ENCODE measurements at places on chromosomes 2 and 18.
A peak's percentile ranks its signal among the peaks of the same experiment; 100 is the strongest.

GRCh38 chr2:158762336-158762735 lies 32.8 kb upstream of the DAPL1 start:
- DNase-seq = peak; percentile 20

- DNase-seq = no peak
These were observed 32.0 kb downstream of the LPIN1 start for GRCh38 chr2:11778416-11778815.

DNA sequence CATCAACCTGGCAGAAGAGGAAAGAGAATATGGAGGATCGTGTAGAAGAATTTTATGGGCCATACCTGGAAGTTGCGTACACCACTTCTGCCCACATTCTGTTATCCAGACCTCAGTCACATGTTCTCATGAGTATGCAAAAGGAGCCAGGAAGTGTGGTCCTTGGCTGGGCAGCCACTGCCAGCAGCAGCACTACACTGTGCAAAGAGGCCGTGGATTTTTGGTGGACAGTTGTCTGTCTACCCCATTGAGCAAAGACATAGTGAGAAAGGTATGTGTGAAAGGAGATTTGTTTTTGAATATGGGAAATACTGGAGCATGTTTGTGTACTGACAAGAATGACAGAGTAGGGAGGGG lies 68.1 kb downstream of the SDC1 start:
- no peak for DNase-seq

GRCh38 chr2:96832754-96833507 lies 10.9 kb downstream of the ANKRD23 start:
- DNase-seq = no peak

DNA sequence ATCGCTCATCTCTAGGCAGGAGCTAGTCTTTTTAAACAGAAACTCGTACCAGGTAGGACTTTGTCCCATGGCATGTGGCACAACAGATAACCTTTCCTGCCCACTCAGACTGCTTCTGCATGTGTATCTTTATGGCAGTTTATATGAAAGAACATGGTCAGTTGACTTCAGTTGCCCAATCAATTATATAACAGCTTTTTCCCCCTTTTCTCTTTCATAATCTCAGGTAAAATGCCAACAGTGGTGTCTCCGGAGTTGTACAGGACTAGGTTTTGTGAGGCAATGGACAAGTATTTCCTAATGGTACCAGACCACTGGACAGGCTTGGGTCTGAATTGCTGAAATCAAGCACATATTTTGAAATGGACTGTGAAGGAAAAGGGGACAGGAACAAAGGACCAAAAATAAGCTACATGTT lies 51.6 kb upstream of the PTH2R start:
- DNase-seq = peak; percentile 38

- DNase-seq = no peak
These were observed 275.3 kb upstream of the UBE2E3 start for GRCh38 chr2:180705122-180705521.

DNA sequence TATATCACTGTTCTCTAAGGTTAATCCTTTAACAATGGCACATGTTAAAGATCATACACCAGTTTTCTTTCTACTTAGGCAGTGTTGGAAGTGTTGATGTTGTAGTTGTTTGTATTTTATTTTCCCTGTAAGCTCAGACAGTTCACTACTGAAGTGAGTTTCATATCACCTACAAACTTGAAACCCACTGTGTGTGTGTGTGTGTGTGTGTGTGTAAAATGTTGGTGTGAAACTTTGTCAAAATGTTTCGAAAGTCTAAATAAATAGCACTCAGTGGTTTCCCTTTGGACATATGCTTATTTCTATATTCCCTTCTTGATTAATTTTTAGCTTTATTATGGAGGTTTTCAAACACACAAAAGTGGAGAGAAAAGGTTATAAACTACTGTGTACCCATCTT lies 79.8 kb upstream of the CAVIN2 start:
- no peak for DNase-seq

DNA sequence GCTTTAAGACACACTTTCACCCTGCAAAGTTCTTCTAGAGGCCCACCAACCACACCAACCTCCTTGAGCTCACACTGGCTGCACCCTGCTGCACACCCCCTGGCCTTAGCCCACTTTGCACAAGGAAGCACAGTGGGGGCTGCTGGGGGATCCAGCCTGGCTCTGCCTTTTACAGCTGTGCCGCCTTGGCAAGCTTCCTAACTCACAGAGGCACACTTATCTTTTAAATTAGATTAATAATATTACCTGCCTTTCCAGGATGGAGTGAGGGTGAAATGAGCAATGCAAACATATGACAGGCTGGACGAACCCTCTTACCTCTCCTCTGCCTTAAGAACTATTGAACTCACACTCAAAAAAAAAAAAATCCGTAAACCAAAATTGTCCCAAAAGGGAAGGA lies 715.8 kb upstream of the ID2 start:
- no peak for DNase-seq

- DNase-seq = no peak
These were observed 371.7 kb upstream of the CELF4 start for GRCh38 chr18:37937287-37937686.

GRCh38 chr18:12287131-12287681 lies 20.8 kb upstream of the TUBB6 start:
- DNase-seq = no peak

GRCh38 chr2:127389778-127390435 lies 2.1 kb upstream of the MAP3K2 start:
- peak; percentile 82 for DNase-seq

DNA sequence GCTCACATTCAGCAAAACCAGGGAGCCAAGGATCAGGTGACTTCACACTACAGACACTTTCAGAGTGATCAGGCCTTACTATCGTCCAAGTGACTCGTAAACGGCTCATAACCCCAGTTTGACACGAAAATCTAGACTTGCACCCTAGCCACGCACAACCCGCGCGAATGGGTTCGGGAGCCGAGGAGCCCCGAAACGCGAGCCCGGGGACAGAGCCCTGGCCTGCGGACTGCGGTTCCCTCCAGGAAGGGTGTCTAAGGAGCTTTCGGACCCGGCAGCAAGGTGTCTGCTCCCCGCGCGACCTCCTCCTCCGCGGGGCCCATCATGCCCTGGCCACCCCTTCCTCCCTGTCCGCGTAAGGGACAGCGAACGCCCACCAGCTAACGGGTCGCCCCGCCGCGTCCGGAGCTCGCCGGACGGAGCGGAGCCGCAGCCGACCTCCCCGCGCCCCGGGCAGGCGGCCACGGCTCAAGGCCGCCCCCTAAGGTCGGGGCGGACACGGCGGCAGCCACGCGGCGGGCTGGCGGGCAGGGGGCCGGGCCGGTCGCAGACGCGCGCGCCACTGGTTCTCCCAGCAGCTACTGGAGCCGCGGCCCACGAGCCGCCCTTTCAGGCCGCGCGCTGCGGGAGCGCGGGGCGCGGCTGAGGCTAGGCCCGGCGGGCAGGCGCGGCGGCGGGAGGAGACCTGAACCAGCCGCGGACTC lies 575 bp downstream of the ATL2 start:
- DNase-seq = peak; percentile 85

DNA sequence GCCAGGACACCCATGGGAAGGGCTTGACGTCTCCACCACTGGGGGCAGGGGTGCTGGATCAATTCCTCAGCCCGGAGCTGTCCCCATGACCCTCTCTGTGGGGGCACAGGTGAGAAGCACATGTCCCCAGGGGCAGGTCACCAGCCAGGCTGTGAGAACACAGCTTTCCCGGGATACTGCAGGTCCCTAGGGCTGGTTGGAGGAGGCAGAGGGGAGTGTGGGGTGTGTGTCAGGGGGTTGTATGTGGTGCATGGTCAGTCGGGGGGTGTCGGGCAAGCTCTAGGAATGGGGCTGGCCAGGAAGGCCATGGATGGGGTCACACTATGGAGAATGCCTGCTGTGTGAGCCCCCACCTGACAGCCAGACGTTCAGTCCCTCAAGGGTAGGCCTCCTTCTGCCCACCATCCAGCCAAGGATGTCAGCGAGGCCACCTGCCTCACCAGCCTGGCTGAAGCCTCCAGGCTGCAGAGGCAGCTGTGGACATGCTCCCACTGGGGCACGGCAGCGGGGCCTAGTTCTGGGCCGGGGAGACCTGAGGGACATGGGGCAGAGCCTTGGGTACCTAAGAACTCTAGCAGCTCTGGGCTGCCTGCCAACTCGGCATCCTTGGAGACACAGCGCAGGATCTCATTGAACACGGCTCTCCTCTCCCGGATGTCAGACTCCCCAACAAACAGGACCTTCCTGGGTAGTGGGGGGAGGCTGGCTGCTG lies 10.3 kb downstream of the HS1BP3 start:
- no peak for DNase-seq

DNA sequence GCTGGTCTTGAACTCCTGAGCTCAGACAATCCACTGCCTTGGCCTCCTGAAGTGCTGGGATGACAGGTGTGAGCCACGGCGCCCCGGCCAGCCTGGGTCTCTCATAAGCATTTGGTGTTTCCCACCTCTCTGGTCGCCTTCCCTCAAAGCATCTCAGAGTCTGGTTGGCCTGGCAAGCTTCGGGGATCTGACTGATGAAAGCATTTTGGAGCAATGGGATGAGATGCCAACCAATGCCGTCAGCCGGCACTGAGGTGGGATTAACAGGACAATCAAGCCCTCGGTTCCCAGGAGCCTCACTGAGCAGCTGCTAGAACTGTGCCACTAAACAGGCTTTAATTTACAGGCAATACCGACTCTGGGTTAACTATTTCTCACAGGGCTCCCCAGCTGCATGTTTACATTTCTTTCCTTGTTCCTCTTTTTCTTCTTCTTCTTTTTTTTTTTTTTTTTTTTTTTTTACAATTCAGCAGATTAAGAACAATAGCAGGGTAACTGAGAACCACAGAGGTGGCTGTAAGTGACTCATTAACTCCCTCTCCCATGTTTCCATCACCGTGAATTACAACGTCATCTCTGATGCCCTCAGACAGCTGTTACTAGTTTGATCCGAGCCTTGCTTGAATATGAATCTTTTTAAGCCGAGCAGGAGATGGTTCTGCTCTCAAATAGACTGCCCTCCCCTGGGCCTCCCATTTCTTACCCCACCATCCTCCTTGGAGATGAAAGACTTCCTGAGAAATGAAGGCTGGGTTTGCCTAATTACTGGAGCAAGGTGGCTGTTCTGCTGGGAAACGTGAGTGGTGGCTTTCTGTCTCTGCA lies 37.9 kb downstream of the ODC1 start:
- peak; percentile 88 for DNase-seq

GRCh38 chr2:226001716-226002115 lies 602.2 kb downstream of the NYAP2 start:
- no peak for DNase-seq

- peak; percentile 76 for DNase-seq
These were observed 127.6 kb upstream of the TWIST2 start for GRCh38 chr2:238720232-238720672.

DNA sequence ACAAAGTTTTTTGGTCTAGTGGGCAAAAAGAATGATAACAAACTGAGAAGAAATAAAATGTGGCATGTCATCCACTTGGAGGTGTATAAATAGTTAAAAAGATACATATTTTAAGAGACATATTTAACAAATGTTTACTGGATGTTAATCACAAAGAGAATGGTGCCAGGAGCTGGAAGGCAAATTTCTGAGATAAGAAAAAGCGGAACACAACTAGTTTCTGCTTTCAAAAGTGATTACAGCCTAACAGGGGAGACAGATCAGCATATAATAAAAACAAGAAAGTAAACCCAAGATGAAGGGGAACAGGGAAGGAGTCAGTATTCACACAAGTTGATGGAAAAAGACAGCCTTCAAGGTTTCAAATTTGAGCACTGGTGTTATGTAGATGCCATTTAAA lies 91.3 kb downstream of the OLA1 start:
- DNase-seq = peak; percentile 78

DNA sequence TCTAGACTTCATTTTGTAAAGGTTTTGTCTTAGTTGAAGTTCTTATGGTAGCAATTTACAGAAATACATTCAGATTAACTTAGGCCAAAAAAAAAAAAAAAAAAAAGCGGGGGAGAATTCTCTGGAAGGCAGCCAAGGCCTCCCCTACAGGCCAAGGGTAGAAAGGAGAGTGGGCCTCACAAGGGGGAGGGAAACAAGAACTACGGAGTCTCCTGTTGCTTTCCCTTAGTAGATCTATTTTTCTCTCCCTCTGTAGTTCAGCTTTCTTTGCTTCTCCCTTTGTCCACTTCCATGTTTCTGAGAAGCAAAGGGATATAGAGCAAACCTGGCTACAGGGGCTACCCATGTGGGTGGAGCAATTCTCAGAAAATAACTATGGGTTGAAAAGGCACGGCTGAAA lies 2.4 kb upstream of the STK11IP start:
- peak; percentile 83 for DNase-seq

- no peak for DNase-seq
These were observed 236.8 kb upstream of the FAM98A start for GRCh38 chr2:33835911-33836310.

DNA sequence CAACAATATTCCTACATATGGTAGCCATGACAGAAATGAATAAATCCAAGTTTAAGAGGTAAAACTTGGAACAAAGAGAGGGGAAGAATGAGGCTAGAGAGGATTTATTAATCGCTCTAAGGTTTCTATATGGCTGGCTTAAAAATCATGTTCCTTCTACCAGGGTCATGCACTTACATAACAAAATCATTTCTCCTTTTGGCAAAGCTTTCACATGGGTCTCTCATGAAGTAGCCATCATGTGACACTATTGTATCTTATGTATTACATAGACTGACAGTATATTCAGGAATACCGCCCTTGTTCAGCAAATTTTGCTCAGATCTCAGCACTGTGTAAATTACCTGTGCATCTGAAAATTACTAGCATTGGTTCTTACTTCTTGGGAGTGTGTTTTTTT lies 1554.5 kb upstream of the SLC39A10 start:
- no peak for DNase-seq

DNA sequence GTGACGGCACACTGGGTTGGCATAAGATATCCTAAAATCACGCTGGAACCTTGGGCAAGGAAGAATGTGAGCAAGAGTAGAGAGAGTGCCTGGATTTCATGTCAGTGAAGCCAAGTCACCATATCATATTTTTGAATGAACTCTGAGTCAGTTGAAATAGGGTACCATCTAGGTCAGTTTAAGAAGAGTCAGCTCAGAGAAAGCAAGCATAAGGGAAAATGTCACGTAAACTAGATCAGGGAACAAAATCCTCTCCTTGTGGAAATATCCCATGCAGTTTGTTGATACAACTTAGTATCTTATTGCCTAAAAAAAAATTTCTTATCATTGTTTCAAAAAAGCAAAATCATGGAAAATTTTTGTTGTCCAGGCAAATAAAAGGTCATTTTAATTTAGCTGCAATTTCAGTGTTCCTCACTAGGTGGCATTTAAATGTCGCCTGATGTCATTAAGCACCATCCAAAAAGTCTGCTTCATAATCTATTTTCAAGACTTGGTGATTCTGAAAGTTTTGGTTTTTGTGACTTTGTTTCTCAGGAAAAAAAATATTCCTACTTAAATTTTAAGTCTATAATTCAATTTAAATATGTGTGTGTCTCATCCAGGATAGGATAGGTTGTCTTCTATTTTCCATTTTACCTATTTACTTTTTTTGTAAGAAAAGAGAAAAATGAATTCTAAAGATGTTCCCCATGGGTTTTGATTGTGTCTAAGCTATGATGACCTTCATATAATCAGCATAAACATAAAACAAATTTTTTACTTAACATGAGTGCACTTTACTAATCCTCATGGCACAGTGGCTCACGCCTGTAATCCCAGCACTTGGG lies 19.6 kb downstream of the RSAD2 start:
- DNase-seq = peak; percentile 82

Data from hematopoietic multipotent progenitor cell treated with erythropoietin and hydrocortisone succinate and interleukin-3 and kit ligand, for 4 days (in vitro differentiated cells).